ENCODE measurements at places on chromosomes 2 and 18.

DNA sequence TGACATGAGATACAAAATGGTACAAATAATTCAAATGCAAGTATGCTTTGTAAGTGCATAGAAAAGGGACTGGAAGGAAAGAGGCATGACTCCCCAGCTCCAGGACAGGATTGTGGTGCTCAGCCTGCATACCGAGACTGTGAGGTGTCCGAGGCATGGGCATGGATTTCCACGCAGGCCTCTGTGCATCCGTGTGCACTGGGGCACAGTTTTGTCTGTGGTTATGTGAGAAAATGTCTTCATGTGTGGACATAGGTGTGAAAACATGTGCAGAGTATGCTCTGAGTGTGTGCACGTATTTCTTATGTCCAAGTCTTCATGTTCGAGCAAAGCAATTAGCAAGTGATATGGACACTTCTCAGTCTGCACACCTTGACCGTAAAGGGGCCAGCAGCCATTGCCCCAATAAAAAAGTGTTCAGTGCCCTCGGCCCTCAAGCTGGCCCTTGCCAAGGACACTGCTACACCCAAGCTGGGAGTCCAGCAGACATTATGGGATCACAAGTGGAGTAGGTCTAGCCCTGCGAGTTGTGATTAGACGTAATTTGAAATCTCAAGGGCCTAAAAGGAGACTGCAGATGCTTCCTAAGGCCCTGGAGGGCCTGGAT lies 120.7 kb downstream of the CYP26B1 start:
- DNase-seq: no peak

DNA sequence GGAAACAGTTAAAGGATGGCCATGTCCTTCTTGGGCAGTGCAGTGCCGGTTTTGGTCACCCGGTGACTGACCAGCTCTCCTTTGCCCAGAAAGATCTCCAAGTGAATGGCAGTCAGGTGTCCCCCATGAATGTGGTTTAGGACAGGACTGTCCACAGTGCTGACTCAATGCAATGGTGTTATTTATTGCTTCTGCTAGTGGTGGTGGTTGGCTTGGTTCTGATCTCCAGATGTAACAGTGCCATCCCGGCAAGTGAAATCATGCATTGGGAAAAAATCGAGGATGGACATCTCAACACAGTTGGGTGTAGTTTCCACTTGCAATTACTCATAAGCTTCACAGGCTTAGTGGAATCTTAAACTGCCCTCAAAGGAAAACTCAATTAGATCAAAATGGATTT lies 81.9 kb downstream of the TGOLN2 start:
- no peak for DNase-seq

- DNase-seq: no peak
Observed at GRCh38 chr2:231200805-231201474, 2.5 kb downstream of the ARMC9 start.

DNA sequence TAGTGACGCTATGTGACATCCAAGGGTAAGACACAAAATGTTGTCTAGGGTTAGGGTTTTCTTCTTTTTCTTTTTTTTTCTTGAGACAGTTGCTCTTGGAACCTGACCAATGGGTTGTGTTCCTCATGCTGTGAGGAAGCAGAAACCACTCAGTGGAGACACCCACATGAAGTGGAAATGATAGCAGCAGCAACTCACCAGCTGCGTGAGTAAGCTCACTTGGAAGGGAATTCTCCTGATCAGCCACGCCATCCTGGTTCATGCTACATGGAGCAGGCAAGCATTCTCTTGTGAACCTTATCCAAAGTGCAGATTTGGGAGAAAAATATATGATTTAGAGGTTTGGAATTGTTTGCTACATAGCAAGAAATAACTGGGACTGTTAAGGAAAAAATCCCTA lies 863.7 kb downstream of the EPHA4 start:
- DNase-seq: no peak

DNA sequence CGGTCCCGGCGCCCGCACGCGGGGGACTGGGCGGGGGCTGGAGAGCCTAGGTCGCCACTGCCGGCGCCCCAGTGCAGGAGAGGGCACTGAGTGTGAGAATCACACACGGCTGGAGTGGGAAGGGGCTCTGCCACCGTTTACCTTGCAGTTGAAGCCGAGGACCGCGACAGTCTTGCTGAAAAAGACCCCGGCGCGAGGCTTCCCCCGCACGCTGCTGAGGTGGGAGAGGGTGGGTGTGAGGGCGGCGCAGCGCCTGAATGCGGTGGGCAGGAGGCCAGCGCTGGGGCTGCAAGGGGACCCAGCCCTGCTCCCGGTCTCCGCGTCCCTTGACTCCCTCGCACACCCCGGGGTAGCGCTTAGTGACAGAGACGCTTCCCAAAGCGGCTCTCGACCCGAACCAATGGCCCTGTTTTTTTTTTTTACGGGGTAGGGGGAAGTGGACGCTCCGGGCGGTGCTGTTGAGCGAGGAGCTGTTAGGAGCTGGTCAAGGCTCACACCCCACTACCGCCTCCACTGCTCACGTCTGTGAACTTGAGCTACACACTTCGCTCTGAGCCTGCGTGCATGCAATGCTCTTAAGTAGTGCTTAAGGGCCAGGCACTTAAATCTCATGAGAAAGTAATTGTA lies 794 bp downstream of the NOTO start:
- DNase-seq: no peak

- DNase-seq: no peak
Observed at GRCh38 chr18:74139888-74140287, 7.7 kb downstream of the FBXO15 start.

GRCh38 chr18:57768537-57769326 lies 34.4 kb downstream of the ATP8B1 start:
- DNase-seq: no peak

- DNase-seq: no peak
Observed at GRCh38 chr2:46266134-46266533, 31.1 kb upstream of the EPAS1 start.

DNA sequence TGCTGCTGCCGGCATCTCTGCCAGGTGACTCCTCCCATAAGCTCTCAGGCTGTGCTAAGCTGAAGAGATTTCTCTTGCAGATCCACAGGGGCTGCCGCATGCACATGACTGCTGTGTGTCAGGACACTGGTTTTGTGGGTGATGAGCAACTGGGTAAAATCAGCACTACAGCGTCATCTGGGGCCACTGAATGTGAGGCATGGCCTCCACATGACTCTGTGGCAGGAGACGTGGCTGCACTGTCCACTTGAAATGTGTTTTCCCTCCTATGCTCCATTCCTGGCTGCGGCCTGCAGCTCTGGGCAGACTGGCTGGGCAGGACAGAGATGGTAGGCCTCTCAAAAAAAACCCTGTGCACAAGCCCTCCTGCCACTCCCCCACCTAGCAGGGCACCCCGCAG lies 63.6 kb downstream of the MARCO start:
- DNase-seq: no peak

DNA sequence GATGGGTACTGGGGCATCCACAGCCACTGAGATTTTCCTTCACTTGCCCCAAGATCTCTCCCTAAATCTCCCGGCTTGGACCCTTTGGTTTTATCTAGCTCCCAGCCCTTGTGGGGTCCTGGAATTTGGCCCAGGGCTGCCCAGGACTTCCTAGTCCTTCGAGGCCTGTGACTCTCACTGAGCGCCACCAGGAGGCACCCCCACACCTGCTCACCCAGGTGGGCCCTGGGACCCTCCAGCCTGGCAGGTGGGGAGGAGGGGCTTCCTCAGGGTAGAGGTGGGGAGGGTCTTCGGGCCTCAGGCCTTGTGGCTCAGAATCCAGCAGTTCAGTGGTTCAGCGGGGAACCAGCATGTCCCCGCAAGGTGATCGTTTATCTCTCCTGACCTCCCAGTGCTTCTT lies 11.9 kb upstream of the PRSS56 start:
- DNase-seq: no peak
